ENCODE measurements at places on chromosomes 5 and 9. TPM values are rescaled to one million over a fixed set of nuclear protein-coding genes. Genes with fewer than 3 reads are reported as not detected.

- no peak for DNase-seq
Observed at GRCh38 chr9:115914291-115914690, 239.3 kb upstream of the PAPPA start.

GRCh38 chr9:127020036-127020801 lies 102.2 kb downstream of the ANGPTL2 start:
- DNase-seq, result no peak

GRCh38 chr5:60597572-60598320 lies 102.2 kb downstream of the DEPDC1B start:
- DNase-seq, result no peak

- DNase-seq, result no peak
Observed at GRCh38 chr5:7501061-7501460, 105.1 kb downstream of the ADCY2 start.

DNA sequence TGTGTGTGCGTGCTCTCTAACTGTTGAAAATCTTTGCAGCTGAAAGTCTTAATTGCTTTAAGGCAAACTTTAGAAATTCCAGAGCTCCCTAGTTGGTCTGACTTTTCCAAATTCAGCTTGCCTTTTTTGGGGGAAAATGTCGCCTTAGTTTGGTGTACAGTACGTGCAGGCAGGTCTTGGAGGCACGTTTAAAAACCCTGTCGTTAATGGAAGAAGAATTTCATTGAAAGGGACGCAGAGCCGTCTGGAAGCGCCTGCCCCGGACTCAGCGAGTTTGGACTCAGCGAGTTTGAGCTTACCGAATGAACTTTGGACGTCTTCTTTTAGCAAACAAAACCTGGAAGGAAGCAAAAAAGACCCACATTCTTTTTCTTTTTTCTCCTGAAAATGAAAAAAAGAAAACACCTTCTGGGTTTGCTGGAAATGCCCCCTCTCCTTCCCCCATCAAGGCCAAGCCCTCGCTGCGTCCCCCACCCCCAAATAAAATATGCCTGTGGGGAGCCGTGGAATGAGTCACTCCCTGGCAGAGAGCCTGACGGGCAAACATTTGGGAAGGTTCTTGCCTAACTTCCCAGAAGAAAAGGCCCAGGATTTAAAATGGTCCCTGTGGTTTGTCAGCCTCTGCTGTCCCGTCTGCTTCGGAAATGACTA lies 1.5 kb downstream of the NEK6 start:
- peak; percentile 78 for DNase-seq

- DNase-seq, result no peak
Observed at GRCh38 chr9:120484162-120484561, 95.8 kb downstream of the CDK5RAP2 start.

DNA sequence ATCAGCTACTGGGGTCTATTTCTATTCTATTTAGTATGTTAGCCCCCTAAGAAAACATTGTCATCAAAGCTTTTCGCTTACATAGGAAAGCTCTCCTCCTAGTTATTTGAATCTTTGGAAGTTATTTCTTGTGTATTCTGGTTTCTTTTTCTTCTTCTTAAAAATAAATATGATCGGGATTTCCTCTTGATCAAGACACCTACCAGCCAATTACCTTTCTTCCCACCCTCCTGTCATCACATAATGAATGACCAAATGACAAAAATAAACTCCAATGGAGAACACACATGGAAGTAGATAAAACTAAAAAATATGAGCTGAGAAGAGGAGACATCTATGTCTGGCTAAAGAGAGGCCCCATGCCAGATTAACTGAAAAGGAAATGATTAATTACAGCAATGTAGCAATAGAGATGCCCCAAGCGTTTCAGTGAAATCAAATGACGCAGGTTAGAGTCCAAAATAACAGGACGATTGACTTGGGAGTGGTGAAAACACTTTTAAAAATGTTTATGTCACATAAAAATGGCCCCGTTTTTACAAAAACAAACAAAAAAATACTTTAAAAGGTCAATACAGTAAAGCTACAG lies 59.5 kb upstream of the PCSK1 start:
- no peak for DNase-seq

DNA sequence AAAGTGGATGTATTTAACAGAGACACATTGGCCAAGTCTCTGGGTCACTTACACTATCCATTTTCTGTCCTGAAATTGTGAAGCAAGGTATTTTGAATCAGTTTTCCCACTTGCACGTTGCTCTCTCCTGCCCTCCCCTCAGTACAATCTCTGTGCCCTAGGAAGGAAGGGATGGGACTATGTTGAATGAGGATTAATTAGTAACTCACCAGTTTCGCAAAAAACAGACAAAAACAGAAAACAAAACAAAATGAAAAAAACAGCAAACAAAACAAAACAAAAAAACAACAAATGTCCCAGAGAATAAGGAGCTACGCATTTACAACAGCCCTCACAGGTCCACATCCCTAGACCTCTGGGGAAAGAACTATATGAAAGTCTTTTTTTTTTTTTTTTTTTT lies 1.1 kb upstream of the CD14 start:
- no peak for DNase-seq

- no peak for DNase-seq
Observed at GRCh38 chr5:9307150-9307549, 238.7 kb downstream of the SEMA5A start.

DNA sequence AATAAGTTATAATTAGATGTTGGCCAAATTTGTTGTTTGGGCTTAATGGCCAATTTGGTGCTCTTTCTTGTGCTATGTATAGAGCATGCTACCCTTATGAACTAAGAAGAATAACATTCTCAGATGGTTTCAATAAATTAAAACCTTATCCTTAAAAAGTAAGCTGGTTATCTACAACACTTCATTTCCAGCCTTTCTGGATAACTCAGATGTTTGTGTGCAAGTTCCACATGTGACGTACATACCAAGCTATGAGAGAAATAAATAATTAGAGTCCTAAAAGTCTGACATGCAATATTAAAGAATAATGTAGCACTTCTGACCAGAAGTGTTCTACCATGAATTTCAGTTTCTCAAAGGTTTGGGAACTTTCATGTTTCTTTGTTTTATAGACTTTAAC lies 11.7 kb downstream of the MTREX start:
- no peak for DNase-seq

Gene PPP6C
- total RNA-seq, result 40.5 TPM

Gene SMARCA2
- 108 TPM for total RNA-seq

Gene PDE8B
- total RNA-seq, result 0.15 TPM

Gene DBH
- not detected for total RNA-seq

Gene SPATA9
- not detected for total RNA-seq

Data from Karpas-422 (cell line).